ENCODE measurements at places on chromosomes 12 and 14. TPM values are rescaled to one million over a fixed set of nuclear protein-coding genes. Genes with fewer than 3 reads are reported as not detected.
A peak's percentile ranks its signal among the peaks of the same experiment; 100 is the strongest.

MYO1A gene
- total RNA-seq: 1.0 TPM

KRT74 gene
- total RNA-seq: not detected

TMEM119 gene
- not detected for total RNA-seq

DNA sequence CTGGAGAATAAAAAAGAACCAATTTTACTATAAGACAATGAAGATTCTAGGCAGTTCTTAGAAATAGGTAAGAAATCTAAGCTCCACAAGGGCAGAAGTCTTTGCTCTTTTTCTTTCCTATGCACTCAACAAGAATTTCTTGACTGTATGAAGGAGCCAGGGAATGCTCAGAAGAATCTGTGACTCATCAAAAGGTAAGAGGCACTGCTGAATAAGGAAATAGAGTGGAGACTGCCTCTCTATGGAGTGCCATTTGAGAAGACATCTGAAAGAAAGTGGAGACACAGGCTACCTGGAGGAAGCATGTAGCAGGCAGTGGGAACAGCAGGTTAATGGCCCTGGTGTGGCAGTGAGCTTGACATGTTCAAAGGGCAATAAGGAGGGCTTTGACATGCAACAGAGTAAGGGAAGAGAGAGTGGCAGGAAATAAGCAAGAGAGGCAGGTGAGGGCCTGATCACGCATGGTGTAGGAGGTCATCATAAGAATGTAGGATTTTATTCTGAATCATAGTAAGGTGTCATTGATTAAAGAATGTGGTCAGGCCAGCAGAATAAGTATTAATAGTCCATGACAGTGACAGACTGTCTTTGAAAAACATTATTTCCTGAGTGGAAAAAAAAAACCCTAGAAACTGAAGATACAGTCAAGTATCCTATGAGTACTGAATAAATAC lies 446.7 kb upstream of the GARIN6 start:
- no peak for DNase-seq

DNA sequence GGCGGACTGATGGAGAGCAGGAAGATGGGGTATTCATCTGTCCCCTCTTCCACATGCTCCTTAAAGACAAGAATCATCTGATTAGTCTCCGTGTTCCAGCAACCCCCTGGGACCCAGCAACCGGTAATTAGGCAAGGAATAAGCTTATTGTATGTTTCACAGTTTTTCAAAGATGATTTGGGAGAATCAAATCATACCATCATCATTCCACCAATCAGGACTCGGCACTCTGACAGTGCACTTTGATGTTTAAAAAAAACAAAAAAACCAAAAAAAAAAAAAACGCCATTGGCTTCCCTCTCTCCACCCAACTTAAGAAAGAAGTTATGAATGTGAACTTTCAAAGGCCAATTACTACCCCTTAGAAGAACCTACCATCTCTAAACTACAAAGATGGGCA lies 1.3 kb upstream of the DYNC1H1 start:
- no peak for DNase-seq

- no peak for DNase-seq
Observed at GRCh38 chr12:113109872-113110599, 25.5 kb downstream of the RASAL1 start.

- no peak for DNase-seq
Observed at GRCh38 chr14:69695322-69696203, 71.4 kb upstream of the SRSF5 start.

DNA sequence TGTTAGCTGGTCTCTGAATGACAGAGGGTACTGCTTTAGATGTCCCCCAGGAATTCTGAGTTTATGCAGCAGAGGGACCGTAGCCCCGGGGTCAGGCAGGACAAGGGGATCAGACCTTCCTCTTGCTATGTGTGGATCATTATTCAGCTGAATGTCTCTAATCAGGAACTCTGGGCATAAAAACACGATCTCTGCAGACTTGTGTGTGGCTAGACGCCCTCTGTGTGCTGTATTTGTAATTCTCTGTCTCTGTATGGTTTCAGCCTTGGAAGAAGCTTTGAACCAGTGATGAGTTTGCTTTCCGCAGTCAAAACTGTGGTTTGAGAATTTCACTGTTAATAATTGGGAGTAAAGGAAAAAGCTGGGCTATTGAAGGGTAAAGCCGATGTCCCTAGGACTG lies 125.3 kb downstream of the ETV6 start:
- DNase-seq: no peak

DNA sequence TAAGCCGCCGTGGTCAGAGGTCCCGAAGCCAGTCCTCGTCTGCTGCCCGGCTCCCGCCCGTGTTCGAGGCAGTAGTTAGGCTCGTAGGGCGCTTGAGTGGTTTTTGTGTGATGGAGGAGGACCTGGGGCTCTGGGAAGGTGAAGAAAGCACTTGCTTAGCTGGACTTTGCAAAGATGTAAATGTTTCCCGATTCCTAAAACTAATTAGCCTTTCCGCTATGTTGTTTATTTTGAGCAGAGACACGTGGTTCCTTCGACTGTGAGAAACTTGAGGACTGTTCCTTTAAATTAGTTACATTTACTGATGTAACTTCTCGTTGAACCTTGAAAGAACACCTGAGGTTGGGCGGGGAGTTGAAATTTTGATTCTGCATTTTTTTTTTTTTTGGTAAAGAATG lies 33.9 kb downstream of the MIA2 start:
- no peak for DNase-seq

- DNase-seq: no peak
Observed at GRCh38 chr14:54929556-54929955, 26.9 kb upstream of the GCH1 start.

DNA sequence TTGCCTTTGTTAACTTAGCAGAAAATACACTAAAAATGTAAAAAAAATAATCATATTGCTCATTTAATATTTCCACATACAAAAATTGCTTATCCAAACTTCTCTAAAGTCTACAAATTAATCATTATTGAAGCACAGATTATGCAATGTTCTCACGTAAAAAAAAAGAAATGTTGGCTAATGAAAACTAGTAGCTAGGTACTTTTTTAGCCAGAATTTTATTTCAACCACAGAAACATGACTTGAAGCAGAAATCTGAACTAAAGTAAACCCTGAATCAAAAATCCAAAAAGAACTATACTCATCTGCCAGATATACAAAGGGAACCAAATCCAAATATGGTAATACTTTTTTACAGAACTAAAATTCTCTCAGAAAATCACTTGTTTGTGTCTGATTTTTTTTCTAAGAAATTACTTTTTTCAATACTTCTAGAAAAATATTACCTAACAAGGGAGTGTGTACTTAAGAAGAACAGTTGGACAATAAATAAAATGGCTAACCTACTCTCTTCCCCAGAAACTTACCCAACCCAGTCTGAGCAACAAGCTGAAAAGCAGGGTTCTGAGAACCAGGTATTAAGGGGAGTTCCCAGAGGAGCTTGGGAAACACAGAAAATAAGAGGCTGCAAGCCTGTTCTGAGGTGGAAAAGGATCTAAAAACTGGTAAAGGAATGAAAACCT lies 78.4 kb upstream of the RAP1B start:
- no peak for DNase-seq

- peak; percentile 67 for DNase-seq
Observed at GRCh38 chr12:109775172-109775881, 57.9 kb downstream of the TRPV4 start.

DNA sequence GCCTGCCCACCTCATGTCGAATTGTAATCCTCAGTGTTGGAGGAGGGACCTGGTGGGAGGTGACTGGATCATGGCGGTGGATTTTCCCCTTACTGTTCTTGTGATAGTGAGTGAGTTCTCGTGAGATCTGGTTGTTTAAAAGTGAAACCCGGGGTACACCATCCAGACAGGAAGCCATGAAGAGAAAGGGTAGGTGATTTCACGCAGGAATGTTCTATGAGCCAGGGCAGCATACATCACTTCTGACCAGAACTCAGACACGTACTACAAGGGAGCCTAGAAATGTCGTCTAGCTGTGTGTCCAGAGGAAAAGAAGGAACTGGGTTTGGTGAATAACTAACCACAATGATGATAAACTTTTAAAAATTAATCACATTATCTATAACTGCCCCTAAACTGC lies 80.6 kb downstream of the ANO4 start:
- DNase-seq: no peak

DNA sequence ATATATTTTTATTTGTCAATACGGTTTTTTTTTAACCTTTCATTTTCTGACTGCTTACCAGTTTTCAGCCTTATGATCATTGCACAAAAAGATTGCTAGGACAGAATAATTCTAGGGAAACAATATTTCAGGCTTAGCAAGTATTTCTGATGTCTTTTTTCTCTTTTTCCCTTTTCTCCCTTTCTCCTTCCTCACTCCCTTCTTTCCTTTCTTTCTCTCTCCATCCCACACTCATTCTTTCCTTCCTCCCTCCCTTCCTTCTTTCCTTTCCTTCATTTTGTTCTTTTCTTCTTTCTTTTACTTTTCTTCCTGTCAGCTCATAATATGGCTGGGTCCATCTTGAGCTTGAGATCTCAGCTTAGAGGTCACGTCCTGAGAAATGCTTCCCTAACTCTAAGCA lies 601.4 kb upstream of the NOVA1 start:
- no peak for DNase-seq
